ENCODE measurements at places on chromosomes 3 and 15.
A peak's percentile ranks its signal among the peaks of the same experiment; 100 is the strongest.

DNA sequence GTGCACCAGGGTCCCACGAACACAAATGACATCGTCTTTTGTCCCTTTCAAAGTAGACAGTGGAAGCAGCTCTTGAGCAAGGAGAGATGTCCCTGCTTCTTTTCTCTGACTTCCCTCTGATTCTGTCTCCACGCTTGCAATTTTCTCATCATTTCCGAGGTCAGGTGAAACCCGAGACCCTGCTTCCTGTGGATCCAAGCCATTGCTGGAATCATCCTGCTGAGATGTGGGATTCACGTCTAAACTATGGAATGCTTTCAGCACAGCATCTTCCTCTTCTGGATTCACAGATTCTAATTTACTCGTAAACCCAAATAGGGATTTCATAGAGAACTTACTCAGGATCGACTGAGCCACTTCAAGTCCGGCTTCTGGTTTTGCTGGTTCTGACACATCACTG is 127.1 kb downstream of the FMN1 start:
- peaks cover 29% of the 10 kb centered on the region for H3K4me1 ChIP-seq
- H3K36me3 ChIP-seq, result no peaks in the 10 kb centered on the region
- no peaks in the 10 kb centered on the region for H3K27me3 ChIP-seq

DNA sequence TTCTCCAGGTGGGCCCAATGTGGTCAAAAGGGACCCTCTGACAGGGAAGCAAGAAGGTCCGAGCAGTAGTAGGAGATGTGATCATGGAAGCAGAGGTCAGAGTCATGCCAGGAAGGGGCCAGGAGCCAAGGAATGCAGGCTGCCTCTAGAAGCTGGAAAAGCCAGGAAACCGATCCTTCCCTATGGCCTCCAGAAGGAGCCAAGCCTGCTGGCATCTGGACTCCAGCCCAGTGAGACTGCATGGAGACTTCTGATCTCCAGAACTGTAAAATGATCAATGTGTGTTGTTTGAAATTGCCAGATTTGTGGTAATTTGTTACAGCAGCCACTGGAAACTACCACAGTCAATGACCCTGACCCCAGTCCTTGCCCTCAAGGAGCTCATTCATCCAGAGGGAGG is 56.8 kb upstream of the SPATA12 start:
- no peaks in the 10 kb centered on the region for H3K36me3 ChIP-seq
- no peaks in the 10 kb centered on the region for H3K27me3 ChIP-seq
- H3K27ac ChIP-seq, result no peak overlapping the region
- no peak for DNase-seq
- no peak overlapping the region for H3K4me3 ChIP-seq

DNA sequence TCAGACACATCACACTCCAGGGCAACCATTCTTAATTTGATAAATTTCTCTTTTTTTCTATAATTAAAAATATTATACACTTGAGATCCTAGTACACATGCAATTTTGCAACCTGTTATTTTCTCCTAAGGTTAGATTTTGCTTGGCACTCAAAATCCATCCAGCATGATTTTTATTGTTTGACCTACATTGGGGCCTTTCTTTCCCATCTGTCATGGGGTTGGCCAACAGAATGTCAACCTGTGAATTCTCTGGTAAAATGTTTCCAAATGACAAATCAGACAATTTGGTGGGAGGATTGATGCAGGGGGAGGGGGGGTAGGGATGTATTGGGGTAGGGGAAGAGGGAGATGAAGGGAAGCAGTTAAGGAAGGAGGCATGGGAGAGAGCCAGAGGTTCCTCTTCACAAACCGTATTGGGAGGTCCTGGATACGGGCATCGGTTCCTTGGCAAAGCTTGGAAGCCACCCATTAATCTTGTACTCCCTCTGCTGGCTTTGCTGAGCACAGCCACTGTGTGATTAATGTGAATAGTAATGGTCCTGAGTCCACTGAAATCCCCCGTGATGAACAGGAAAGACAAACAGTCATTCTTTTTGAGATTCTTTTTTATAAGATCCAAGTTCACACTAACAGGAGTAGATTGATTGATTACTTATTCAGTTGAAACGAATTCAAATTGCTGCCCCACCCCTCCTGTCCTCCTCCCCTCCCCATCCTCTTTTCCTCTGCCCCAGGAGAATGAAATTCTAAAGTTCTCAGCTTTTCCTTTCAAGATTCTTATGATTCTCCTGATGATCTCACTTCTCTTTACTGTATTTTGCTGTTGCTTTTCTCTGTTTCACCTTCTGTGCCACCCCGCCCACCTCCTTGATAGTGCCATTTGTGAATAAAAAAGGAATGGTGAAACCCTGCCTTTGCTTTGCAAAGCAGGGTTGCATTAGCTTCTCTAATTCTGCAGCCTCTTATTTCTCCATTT is 82.2 kb upstream of the SLC25A26 start:
- no peak overlapping the region for H3K4me3 ChIP-seq
- peak; percentile 82 for DNase-seq
- no peaks in the 10 kb centered on the region for H3K4me1 ChIP-seq
- no peak overlapping the region for H3K27ac ChIP-seq
- no peaks in the 10 kb centered on the region for H3K36me3 ChIP-seq

GRCh38 chr3:52809662-52810377 is 15.2 kb downstream of the ITIH3 start:
- no peak for DNase-seq
- H3K4me3 ChIP-seq, result no peak overlapping the region
- no peak overlapping the region for H3K27ac ChIP-seq
- H3K27me3 ChIP-seq, result no peaks in the 10 kb centered on the region
- no peaks in the 10 kb centered on the region for H3K36me3 ChIP-seq

DNA sequence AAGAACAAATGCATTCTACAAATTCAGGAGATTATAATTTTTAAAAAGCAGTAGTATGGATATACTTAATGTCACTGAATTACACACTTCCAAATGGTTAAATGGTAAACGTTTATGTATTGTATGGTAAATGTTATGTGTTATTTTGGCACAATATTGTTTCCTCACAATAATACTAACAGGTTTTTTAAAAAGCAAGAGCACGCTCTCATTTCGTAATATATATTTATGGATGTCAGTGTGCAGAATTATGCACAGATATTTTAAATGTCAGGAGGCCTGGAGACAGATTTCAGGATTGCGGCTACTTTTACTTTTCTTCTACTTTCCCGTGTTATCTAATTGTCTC is 533 bp downstream of the ZNF445 start:
- H3K36me3 ChIP-seq, result no peaks in the 10 kb centered on the region
- H3K4me1 ChIP-seq, result peaks cover 10% of the 10 kb centered on the region
- no peak for DNase-seq
- H3K27me3 ChIP-seq, result no peaks in the 10 kb centered on the region
- peak overlapping the region; percentile 68 for H3K27ac ChIP-seq

- peaks cover 14% of the 10 kb centered on the region for H3K4me1 ChIP-seq
- peaks cover 48% of the 10 kb centered on the region for H3K27me3 ChIP-seq
- peak; percentile 84 for DNase-seq
- no peaks in the 10 kb centered on the region for H3K36me3 ChIP-seq
Measured at GRCh38 chr15:77634266-77634962, 1.7 kb upstream of the LINGO1 start.

DNA sequence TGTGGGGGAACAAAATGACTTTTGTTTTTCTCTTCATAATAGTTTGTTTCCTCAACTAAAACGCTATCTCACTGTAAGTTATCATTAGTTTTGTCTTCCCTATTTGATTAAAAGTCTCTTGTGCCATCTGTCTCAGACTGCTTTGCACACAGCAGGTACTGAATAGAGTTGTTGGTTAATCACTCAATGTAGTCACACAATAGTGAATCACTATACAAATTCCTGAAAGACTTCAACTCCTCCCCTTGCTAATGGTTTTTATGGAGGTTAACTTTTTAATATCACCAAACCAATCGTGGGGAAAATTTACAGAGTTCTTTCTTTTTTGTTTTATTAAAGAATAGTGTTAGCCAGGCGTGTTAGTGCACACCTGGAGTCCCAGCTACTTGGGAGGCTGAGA is 2.6 kb upstream of the NGLY1 start:
- no peak overlapping the region for H3K27ac ChIP-seq
- no peaks in the 10 kb centered on the region for H3K36me3 ChIP-seq
- H3K27me3 ChIP-seq, result no peaks in the 10 kb centered on the region
- peaks cover 23% of the 10 kb centered on the region for H3K4me1 ChIP-seq
- no peak overlapping the region for H3K4me3 ChIP-seq

DNA sequence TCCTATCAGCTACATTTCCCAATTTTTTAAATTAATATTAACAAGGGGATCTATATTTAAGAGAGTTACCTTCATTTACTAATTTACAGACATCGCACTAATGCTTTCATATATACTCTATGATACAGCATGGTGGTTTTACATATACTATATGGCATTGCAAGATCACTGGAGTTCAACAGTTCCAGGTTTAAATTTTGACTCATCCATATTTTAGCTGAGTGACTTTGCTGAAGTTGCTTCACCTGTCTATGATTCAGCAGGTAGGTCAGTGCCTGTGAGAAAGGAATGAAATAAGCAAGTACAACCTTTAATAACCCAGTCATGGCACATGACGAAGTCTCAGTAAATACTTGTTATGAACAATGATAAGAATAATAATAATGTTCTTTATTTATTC is 211.1 kb downstream of the P3H2 start:
- no peak overlapping the region for H3K27ac ChIP-seq
- no peaks in the 10 kb centered on the region for H3K36me3 ChIP-seq
- no peak overlapping the region for H3K4me3 ChIP-seq
- H3K27me3 ChIP-seq, result no peaks in the 10 kb centered on the region

GRCh38 chr15:62539236-62539635 is 374.2 kb upstream of the C2CD4B start:
- H3K4me1 ChIP-seq, result no peaks in the 10 kb centered on the region
- H3K27ac ChIP-seq, result no peak overlapping the region
- no peaks in the 10 kb centered on the region for H3K27me3 ChIP-seq
- no peak overlapping the region for H3K4me3 ChIP-seq
- no peak for DNase-seq

DNA sequence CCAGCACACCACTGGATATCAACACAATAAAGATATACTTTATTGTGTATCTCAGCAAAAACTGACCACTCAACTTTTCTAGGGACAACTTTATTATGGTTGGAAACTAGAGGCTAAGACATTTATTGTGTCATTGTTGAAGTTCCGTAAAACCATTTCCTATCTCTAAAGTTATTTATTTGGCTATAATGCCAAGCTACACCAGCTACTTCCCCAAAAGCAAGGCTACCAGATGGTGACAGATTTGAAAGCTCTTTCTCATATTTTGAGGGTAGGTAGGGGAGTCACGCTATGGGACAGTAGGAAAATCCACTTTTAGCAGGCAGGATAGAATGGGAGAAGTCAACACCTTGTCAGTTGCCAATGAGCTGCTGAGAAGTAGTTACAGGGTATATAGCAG is 834.6 kb upstream of the CFAP20DC start:
- H3K27me3 ChIP-seq, result no peaks in the 10 kb centered on the region
- H3K4me1 ChIP-seq, result no peaks in the 10 kb centered on the region
- no peak overlapping the region for H3K4me3 ChIP-seq
- no peak for DNase-seq

DNA sequence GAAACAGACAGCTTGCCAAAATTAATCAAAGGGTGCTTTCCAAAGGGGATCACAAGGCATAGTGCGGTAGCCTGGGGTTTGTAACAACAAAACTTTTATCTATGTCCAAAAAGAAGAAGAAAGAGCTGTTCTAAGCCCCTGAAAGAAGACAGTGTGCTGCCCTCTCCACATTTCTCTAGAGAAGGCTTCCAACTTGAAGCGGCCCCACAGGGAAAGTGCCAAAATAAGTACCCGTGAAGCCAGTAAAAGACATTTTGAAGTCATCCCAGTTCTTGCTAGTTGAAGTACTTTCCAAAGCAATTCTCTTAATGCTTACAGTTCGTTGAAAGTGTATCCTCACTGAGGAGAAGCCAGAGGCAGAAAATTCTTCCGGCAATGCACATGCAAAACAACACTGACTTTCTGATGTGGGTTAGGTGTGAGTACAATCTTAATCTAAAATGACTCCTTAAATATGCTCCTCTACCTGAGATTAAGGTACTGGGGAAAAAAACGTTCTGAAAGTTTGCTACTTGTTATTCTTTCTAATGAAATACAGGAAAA is 21.3 kb downstream of the GPR15 start:
- no peak overlapping the region for H3K27ac ChIP-seq
- no peak overlapping the region for H3K4me3 ChIP-seq
- DNase-seq, result no peak
- no peaks in the 10 kb centered on the region for H3K27me3 ChIP-seq

GRCh38 chr3:67030785-67031740 is 33.0 kb downstream of the KBTBD8 start:
- H3K27ac ChIP-seq, result peak overlapping the region; percentile 85
- H3K4me1 ChIP-seq, result peaks cover 10% of the 10 kb centered on the region
- no peak overlapping the region for H3K4me3 ChIP-seq
- H3K27me3 ChIP-seq, result no peaks in the 10 kb centered on the region
- peak; percentile 29 for DNase-seq
- no peaks in the 10 kb centered on the region for H3K36me3 ChIP-seq

Measured in hepatocyte (in vitro differentiated cells).